ENCODE measurements at places on chromosomes 16 and 17.

DNA sequence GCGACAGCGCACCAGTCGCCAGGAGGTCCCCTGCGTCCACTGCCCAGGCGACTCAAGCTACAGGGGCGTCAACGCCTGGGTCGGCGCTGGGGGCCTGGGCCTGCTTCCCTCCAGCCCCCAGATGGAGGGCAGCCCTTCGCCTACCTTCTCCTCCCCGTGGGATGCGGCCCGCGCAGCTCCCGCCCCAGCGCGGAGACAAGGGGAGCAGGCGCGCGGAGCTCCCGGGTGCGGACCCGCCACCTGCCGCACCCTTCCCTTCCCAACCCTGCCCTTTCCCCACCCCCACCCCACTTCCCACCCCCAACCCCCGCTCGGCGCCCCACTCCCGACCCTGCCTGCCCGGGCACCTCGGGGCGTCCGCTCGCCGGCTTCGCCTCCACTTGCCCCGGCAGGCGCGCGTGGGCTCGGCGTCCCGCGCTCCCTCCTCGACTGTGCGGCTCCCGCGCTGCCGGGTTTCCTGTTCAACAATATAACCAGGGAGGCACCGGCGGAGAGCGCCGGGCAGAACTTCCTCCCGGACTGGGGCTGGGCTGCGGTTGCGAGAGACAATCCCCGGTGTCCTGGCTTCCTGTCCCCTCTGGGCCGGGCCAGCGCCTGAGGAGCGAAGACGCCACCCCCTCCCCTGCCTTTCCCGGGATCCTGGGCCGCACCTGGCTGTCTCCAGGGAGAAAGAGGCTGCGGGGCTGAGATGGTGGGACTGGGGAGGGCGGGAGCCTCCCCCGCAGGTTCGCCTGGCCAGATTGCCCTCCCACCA, at the start of gene ARHGAP27:
Gene ARHGAP27, minus strand, starts transcription at position 466 of the 754 bp plus-strand sequence. CDS start 2,591 bp downstream, outside the sequence.
- DNase-seq, result no peak

DNA sequence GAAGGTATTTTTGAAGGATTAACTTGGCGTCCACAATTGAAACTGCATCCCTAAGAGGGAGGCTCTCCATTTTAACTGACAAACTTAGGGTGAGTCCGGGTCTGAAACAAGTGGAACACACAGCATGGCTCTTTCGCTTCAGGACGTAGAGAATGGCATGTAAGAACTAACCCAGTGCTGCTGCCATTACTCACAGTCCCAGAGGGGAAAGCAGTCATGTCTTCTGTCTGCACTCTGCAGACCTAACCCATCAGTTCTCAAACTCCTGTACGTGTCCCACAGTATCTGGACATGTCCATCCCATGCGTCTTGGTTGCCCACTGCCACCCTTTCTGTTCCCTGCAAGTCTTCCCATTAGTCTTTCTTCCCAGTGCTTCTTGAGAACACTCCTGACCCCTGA, 563 bp downstream of the ST6GALNAC1 start:
- DNase-seq, result no peak

DNA sequence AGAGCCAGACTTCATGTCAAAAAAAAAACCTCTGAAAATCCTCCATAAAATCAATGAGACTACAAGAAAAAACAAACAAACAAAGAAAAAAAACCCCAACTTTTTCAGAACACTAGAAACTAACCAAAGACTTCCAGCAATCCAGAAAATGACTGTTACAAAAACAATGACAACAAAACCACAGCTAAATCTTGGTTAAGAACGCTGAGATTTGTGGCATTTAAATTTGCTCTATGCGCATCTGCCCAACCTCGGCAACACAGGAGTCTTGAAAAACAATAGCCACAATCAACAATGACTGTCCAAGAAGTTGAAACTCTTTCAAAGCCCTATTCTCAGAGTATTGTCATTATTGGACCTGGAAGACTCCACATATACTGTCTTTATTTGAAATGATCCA, 402.4 kb downstream of the ZFHX3 start:
- no peak for DNase-seq

DNA sequence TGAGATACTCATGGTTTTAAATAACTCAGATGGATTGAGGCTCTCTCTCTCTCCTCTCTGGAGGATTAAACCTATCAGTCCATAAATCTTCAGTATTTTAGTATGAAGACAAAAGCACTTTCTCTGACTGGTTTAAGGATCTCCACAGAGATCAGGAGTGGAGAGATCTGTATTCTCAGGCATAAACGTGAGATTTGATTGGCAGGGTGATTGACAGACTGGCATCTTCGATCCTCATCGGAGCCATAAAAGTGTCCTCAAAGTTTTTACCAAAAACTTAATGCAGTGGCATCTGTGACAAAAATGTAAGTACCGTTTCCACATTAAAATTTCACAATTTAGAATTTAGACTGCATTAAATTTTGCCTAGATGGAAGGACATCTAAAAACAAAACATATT, 870.1 kb downstream of the KCNJ2 start:
- DNase-seq, result no peak

DNA sequence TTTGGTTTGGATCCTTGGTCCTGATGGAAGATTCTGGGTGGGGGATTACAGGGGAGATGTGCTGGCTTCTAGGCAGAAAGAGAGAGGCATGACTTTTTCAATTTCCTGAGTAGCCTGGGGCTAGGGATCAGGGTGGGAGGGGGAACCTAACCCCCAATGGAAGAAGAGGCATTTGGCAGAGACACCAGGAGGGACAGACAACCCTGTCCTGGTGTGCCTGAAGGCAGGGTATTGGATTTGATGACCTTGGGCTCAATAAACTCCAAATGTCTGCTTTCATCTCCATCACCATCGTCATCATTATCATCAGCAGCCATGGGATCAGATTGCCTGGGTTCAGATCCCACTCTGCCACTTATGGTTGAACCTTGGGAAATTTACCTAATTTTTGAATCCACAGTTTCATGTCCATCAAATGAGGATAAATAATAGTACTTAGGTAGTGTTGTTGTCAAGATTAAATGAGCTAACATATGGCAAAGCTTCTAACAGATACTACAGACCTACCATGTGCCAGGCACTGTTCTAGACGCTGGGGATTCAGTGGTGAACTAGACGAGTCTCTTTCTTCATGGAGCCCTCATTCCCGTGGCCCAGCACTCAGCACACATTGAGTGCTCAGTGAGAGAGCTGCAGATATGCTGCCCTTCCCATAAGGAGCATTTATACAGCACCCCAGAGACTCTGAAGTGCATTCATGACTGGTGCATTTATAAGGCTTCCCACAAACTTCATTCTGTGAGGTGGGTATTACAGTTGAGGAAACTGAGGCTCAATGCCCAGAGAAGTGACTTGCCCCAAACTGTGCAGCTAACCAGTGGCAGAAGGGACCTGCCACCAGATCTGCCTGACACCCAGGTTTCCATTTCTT, 26.8 kb downstream of the IGFBP4 start:
- DNase-seq, result no peak

- DNase-seq, result no peak
Measured at GRCh38 chr16:11316331-11317015, 28.8 kb upstream of the RMI2 start.

GRCh38 chr17:63099425-63099824, 133.4 kb downstream of the TANC2 start:
- no peak for DNase-seq

- no peak for DNase-seq
Measured at GRCh38 chr16:19939553-19939952, 54.9 kb upstream of the GPRC5B start.

DNA sequence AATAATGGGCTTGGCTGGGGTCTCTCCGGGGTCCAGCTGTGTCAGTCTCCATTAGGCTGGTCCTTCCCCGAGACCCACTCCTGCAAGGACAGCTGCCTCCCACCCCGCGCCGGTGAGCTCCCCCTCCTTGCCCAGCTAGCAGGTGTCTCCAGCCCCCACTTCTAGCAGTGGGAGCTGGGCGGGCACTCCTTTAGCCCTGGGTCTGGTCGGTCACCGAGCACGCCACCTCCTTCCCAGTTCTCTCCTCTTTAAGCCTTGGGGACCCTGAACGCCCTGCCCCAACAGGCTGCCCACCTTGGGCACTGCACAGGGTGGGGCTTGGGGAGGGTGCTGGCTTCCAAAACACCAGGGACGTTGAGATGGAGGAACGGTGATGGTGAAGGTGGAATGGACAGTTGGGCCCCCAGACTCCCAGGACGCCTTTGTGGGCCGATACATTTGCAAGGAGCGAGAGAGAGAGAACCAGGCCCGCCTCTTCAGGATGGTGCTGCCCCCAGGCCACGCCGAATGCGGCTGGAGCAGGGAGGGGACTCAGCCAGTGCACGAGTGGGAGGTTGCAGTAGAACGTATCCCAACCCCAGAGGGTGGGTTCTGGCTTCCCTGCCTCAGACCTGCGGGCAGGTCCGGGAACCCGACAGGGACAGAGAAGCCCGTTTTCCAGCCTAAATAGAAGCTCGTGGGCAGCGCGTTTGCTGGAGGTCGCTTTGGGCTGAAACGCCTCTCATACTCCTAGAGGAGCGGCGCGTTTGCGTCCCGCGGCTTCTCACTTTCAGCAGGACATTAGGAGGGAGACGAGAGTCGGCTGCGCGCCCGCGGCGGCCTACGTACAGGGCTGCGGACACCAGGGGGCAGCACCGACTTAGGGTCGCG, 10.7 kb downstream of the TBX2 start:
- DNase-seq, result no peak

GRCh38 chr17:71260366-71260940, 860.4 kb upstream of the SOX9 start:
- DNase-seq, result no peak

- DNase-seq, result no peak
Measured at GRCh38 chr16:50717494-50717893, 24.1 kb downstream of the NOD2 start.

DNA sequence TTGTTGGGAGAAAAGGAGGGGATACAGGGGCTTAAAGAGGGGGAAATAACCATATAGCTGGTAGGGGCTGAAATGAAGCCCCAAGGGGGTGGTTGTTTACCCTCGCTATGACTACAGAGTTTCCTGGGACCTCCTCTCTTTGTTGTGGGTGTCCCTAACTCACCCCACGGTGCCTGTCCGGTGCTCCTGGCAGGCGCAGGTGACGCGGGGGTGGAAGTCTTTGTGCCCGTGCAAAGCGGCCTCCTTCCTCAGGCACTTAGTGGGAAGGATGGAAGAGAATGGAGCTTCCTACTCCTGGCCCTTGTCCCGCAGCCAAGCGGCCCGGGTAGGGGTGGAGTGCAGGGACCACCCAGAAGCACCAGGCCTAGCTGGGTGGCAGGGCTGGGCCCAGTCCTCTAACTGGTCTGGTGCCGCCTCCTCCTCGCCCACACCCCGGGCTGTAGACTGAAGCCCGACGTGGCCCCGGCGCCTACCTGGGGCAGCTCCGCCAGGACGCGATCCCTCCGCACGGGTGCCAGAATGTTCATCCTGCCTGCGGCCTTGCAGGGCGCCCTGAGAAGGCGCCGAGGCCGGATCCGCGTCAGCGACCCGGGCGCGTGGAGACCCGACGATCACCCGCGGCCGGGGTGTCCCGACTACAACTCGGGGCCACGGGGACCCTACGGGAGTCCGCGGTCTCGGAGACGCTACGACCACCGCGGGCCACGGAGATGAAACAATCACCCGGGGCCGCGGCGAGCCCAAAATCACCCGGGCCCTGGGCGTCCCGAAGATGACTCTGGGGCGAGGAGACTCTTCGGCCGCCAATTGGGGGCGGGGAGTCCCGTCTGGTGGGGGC, 709 bp downstream of the RAB34 start:
- DNase-seq, result no peak

- DNase-seq, result no peak
Measured at GRCh38 chr17:3843935-3844516, 2.0 kb downstream of the NCBP3 start.

GRCh38 chr16:87000001-87000400, 317.2 kb downstream of the C16orf95 start:
- DNase-seq, result no peak

DNA sequence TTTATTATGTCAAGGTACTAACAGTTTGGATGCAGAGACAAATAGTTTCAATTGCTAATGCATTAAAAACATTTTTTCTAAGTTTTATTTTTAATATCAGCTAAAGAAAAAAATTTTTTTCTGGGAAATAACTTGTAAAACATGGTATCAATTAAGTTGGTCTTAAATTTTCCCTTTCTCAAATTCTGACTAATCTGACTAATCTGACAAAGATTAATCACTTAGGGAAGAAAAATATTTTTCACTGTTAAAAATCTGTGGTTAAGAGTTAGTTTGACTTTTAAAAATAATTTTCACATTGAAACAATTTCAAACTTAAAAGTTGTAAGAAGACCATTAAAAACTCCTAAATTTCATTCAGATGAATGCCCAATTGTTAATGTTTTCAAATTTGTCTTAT, 74.6 kb downstream of the MYO1D start:
- no peak for DNase-seq

DNA sequence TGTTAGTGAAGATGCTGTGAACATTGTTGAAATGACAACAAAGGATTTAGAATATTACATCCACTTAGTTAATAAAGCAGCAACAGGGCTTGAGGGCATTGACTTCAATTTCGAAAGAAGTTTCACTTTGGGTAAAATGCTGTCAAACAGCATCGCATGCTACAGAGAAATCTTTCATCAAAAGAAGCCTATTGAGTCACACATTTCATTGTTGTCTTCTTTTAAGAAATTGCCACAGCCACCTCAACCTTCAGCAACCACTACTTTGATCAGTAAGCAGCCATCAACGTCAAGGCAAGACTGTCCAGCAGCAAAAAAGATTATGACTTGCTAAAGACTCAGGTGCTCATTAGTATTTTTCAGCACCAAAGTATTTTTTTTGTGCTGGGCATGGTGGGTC, 13.2 kb upstream of the MAP2K6 start:
- no peak for DNase-seq

GRCh38 chr17:77606146-77606864, 352.2 kb upstream of the TNRC6C start:
- no peak for DNase-seq

DNA sequence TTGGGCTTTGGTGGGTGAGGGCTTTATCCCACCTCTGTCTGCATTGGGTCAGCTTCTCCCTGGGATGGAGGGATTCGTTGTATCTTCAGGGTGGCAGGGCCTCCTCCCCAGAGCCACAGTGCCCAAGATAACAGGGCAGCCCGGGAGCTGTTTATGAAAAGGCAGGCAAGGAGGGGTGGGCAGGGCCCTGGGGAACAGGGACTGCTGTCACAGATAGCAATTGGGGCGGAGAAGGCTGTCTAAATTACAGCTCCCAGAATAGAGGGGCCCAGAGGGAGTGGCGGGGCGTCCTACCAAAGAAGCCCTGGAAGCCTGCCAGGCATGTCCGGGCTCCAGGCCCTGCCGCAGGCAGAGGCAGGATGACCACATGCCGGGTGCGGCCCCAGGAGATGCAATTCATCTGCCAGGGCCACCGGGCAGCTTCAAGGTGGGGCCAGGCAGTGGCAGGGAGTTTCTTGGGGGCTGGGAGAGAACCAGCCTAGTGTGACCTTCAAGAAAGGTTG, 18.8 kb upstream of the PHOSPHO1 start:
- no peak for DNase-seq

DNA sequence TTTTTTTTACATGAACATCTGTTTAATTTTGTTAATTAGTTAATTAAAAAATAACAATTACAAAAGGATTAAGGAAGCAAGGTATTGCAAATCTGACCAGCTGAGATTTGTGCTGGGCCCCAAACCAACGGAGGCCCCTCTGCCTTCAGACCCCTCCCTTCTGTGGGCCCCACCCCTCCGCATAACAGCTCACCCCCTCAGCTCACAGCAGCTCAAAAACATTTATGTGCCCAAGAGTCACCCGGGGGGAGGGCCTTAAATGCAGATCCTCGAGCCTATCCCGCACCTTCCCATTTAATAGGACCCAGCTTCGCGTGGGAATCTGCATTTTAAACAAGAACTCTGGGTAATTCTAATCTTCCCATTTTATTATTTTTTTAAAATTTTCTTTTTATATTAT, 75.0 kb downstream of the MGAT5B start:
- no peak for DNase-seq

GRCh38 chr16:88541831-88542616, 28.2 kb upstream of the ZC3H18 start:
- no peak for DNase-seq
